ENCODE measurements at places on chromosomes 3 and 15.

DNA sequence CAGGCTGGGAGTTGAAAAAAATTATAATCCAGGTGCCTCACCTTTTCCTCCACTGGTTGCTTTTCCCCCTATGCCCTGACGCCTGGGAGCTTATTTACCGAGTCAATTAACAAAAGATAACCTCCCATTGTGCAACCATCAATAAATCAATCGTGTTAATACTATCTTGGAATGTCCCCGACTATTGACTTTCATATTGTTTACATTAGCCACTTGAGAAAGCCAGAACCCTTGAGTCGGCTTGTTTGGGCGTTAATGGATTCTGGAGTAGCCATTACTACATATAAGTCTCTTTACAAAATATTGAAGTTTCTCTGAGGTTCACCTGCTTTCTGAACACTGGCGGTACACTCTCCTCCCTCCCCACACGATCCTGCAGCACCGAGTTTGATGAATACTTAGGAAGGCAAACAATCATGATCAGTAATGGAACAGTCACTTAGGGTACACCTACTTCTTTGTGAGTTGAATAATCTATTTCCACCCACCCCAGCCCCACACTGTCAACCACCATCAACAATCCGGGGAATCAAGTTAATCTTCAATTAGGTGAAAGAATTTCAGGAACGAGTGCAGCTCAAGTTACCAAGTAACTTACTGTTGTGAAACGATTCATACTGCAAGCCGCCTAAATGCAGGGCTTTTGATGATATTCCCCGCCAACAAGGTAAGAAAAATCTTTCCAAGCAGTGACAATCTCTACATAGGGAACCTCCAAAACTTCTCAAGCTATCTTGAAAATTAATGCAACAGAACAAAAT is 159.3 kb upstream of the NR2F2 start:
- DNase-seq = no peak

DNA sequence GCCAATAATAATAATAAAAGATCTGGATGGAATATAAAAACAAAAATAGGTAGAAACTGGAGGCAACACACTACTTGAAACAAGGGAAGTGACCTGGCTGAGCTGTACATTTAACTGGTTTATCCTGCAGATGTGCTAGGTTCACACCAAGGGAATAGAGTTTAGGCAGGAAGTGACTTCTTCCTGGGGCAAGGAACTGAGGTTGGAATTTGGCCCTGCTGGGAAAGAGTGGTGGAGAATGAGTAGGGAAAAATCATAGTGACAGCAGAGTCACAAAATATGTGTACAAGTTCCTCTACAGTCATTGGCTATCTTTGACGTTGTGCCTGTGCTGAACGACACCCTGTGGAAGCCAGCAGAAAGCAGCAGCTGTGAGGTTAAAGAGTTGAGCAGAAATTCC is 44.1 kb downstream of the ARHGAP11B start:
- DNase-seq = no peak

- DNase-seq = peak; percentile 76
Measured at GRCh38 chr15:85582131-85583079, 202.0 kb downstream of the AKAP13 start.

DNA sequence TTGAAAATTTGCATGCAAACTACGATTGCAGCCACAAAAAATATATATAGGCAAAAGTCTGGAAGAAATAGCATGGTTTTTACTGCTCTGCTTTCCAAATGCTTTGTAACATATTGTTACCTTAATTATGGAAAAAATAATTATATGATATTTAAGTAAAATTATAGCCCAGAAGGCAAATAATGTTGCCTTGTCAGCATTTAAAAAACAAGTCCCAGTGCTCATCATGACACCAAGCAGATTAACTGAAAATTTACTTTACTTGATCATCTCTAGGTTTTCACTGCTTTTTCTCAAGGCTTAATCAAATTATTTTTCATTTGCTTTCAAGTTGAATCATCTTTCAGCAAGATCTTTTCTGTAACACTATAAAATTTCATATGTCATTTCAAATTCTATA is 262.9 kb downstream of the ZMAT3 start:
- no peak for DNase-seq

GRCh38 chr3:167113035-167113830 is 266.9 kb downstream of the ZBBX start:
- no peak for DNase-seq

GRCh38 chr3:73502609-73503583 is 121.8 kb downstream of the PDZRN3 start:
- peak; percentile 40 for DNase-seq

DNA sequence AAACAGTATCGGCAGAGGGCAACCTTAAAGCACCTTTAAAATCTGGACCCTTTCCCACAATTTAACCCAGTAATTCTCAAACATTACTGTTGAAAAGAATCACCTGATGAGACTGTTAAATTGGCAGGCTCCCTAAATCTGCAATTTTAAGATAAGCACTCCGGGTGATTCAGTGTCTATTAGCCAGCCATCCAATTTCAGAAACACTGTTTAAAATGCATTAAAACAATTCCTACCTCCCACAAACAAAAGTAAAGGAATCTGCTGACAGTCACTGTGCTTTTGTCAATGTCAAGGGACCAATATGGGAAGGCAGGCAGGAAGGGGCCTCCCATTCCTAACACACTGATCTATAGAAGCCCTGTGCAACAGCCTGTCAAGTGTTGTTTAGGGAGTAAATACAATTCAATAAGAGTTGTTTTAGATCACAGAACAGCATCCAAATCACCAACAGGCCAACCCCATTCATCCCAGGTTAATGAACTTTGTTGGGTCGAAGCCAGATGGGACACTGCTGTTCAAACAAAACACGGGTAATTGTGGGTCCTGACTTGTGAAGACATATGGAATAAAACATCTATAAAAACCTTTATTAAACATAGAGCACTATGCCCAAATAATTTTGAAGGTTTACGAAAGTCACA is 21.4 kb downstream of the SIAH2 start:
- no peak for DNase-seq

GRCh38 chr3:108713816-108714215 is 43.4 kb downstream of the RETNLB start:
- DNase-seq = no peak

DNA sequence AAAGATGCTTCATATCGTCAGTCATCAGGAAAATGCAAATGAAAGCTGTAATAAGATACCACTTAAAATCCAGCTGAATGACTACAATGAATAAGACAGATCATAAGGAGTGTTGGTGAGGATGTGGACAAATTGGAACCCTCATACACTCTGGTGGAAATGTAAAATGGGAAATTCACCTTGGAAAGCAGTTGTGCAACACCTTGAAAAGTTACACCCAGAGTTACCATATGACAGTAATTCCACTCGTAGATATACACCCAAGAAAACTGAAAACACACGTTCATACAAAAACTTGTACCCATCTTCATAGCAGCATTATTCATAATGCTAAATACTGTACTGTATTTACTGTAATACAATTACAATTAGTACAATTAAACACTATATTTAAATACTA is 2.3 kb downstream of the TTC23 start:
- DNase-seq = no peak

DNA sequence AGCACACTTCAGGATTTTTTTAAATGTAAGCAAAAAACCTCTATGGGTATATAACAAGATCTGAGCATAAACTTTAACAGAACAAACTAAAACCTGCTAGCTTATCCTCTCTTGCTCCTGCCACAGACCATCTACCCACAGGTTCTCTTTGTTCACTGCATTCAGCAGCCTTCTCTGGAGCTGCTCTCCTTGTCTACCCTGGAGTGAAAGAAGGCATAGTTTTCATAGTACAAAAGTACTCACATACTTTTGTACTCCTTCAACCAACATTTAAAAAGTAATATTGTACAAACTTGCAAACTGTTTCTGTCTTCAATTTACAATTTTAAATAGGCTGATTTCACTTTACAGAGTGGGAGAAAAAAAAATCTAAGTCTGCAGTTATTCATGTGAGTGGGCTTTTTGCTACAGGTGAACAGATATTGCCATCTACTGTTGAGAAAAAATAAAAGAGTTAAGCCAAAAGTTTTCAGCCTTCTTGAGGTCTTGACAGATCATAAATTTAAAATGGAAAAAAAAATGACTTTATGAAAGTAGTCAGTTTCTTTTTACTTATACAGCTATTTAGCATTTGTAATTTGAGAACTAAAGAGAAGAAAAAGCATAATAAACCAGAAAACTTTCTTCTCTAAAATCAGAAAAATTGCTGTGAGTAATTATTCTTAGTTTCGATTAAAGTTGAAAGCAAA is 20.4 kb downstream of the TERC start:
- DNase-seq = no peak

GRCh38 chr15:100189319-100189718 is 152.5 kb downstream of the ADAMTS17 start:
- no peak for DNase-seq

GRCh38 chr3:177475356-177475665 is 278.0 kb upstream of the TBL1XR1 start:
- no peak for DNase-seq

DNA sequence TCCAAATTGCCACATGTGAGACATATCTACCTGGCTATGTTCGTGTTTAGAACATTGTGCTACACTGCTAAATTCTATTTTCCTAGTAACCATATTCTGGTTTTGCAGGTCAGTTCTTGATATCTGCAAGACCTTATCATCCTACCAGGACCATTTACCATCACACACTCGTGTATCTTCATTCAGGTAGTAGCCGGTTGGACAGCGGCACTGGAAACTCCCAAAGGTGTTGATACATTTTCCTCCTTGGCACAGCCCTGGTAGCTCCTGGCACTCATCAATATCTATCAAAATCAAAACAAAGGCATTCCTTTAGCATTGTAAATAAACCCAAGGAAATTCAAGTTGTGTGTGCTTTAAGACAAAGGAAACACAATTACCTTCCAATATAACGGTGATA is 134.2 kb downstream of the DUT start:
- no peak for DNase-seq

- no peak for DNase-seq
Measured at GRCh38 chr3:177929310-177929709, 606.9 kb upstream of the KCNMB2 start.

DNA sequence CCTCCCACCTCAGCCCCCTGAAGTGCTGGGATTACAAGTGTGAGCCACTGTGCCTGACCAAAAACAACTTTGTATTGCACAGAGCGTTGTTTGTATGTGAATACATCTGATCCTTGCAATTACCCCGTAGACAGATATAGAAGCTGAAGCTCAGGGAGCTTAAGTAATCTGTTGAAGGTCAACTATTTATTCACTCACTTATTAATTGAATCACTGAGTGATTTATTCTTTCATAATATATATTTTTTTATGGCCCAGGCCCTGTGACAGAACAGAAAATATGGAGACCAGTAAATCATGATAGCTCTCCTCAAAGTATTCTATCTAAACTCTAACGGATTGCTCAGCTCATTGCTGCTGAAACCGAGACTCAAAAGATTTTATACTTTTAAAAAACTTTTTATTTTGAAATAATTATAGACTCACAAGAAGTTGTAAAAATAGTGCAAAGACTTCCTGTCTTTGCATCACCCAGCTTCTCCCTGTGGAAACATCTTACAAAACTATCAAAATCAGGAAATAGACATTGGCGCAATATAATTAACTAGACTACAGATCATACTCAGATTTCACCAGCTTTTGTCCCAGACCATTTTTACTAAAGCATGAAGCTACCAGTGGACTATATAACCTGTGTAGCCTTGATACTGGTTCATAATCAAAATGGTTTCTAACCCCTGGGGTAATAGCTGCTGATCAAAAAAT is 466.1 kb downstream of the PDCD6IP start:
- DNase-seq = no peak

DNA sequence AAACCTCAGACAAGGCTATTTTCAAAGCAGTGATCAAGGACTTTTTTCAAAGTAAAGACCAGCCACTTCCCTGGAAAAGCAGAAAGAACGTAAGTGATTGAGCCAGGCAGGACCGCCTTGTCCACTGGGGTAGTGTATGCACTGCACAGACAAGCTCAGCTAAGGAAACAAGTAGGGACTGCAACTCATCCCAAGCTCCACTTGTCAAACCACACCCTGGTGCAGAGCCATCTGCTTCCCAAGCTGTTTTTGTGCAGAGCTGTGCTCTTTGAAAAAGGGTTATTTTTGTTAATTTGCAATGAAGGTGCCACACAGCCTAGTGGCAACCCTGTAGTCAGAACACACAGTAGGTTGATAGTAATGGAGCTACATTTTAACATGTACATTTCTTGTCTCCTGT is 193.3 kb downstream of the ADAMTS9 start:
- DNase-seq = no peak

GRCh38 chr3:9385187-9386077 is 12.0 kb upstream of the SETD5 start:
- DNase-seq = no peak

DNA sequence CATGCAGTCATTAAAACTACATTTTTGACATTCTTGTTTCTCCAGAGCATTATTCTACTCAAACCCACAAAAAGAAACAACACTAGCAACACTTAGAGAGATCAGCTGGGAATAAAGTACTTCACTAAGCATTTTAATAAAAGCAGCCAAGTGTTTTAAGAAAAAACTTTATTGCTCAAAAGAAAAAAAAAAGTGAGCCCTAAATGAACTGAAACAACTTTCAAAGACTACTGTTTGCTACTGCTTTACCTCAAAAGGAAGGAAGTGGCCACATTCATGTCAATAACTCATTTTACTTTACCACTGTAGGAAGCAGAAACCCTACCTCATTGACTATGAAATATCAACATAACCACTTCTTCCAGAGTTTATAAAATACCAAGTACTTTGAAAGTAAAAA is 91.3 kb downstream of the UACA start:
- peak; percentile 65 for DNase-seq

DNA sequence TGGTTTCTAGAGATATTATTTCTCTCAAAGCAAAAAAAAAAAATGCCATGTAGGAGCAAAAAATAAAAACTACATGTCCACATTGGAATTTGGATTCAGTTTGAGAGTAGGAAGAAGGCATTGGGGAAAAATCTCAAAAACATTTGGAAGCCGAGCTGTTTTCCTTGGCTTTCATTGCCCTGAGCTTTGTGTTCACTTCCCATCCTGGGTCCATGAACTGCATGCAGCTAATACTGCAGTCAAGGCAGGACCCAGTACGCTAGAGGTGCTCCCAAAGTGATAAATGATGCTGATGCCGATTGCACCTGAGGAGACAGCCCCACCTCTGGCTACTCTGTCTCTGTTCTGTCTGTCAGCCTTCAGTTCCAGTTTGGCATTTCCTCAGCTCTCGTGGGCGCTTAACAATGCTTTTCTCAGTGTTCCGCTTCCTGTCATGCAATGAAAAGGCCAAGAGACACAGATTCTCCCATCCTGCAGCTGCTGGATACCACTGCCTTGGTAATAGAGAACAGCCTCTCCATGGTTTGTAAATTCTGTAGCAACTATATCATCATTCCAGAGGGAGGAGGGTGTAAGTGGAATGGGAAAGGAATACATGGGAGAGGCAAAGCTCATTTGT is 181.8 kb downstream of the RYR3 start:
- DNase-seq = no peak
